Putamen (tissue), 1 donor: ENCODE measurements at places on chromosomes 7 and 10.
A peak's percentile ranks its signal among the peaks of the same experiment; 100 is the strongest.

- DNase-seq, result no peak
These were observed 10.7 kb downstream of the INPP5A start for GRCh38 chr10:132548106-132548823.

GRCh38 chr7:44696728-44697127, 51.9 kb upstream of the ZMIZ2 start:
- no peak for DNase-seq

DNA sequence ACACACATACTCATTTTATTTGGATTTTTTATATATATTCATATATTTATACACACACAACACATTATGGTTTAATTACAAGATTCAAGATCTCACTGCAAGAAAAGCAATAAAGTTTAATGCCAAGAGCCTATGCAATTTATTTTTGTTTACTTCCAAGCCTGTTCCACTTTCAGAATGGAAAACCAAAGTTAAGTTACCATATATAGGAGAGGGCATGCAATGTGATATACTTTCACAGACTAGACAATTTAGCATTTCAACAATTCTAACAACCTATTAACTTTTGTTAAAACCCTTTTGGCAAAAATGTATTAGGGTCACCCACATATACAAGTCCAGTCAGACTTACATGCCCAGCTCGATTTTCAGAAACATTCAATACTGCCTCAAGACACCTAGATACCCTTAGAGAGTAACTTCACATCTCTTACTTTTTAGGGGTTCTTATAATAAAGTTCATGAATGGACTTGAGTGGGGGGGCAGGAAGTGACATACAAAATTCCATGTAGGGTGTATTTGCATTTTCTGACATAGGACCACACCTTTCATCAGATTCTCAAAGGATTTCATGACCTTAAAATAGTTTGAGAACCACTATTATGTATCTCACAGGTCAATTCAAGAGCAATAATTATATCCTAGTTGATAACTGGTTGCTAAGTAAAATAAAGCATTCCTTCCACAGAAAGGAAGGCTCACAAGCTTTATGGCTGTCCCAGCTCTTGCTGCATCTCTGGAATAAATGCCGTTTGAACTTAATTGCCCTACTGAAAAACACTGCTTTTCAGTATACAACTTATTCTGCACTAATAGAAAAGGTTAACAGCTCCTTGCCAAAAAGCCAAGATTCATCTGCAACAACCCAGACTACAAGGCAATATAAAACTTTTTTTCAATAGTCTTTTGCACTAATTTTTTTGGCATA, 2.5 kb downstream of the P4HA1 start:
- no peak for DNase-seq

- no peak for DNase-seq
These were observed 32.0 kb downstream of the CUL2 start for GRCh38 chr10:35058134-35058533.

DNA sequence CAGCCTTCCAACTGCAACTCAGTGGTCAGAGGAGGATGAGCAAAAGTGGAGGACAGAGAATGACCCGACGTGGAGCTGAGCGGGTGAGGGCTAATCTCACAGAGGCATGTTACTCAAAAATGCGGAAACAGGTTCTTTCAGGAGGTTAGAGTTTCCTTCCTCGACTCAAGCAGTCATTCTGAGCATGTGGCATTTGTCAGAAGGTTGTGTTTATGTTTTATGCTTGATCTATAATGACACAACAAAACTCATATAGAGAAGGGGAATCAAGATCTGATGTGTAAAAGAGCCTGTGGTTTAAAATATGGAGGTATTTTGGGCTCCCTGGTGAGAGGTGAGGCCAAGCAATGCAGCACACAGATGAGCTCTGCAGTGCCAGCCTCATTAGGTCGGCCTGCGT, 311.4 kb downstream of the ADARB2 start:
- no peak for DNase-seq

GRCh38 chr7:139726485-139726869, 51.3 kb downstream of the HIPK2 start:
- no peak for DNase-seq

DNA sequence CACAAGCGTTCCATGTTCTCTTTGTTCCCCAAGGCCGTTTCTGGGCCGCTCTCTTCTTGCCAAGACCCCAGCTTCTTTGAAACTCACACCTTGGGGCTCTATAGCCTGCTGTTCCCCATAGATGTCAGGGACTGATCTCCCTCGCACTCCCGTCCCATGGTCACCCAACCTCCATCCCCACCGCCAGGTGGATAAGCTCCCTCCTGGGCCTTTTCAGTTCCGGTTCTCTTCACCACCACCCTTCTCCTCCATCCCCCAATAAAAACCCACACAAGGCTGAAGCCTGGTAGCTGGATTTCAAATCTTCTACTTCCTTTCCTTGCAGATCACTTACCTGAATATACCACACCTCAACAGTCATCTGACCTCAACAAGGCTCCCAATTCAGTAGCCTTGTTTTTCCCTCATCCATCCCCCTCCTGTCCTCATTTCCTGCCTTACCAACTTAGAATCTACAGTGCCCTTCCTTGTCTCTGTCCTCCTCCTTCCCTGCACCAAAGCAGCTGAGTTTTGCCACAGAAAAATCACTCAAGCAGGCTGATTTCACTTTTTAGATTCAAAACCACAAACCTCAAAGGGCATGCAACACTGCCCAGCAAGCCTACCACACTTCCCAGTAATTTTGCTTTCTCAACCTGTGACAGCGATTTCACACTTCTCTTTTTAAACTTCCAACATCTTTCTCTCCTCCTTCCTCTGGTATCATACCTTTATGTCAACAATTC, 7.7 kb downstream of the SLC37A3 start:
- no peak for DNase-seq

- DNase-seq, result no peak
These were observed 205.3 kb downstream of the ADARB2 start for GRCh38 chr10:1531883-1532597.

- DNase-seq, result no peak
These were observed 154.7 kb downstream of the NEURL1 start for GRCh38 chr10:103648251-103648635.

GRCh38 chr7:68207676-68208075, 1211.0 kb downstream of the TYW1 start:
- no peak for DNase-seq

DNA sequence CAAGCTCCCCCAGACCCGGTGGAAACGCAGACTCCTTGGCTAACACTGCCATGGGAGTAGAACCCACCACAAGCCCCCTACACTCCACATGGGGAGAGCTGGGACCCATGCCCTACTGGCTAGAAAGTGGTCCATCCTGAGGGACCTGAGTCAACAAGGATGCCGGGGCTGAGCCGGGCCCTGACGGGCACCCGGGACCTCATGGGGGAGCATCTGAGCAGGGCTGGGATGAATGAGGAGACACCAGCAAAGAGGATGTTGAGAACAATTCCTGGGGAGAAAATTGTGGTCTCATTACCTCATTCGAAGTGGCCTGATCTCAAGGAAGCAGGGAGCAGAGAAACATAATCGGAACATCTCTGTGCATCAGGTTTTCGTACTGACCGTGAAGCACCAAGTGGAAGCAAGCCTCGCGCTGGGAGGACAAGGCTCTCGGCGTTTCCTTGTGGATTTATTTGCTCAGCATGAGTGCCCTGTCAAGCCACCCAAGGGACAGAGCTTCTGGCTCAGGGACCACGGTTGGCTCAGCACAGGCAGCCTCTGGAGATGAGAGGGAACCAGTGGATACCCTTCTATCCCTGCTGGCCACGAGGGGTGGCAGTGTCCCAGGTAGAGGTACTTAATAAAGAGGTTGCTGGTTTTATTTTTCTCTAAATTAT, 132.2 kb upstream of the FAM20C start:
- DNase-seq, result no peak

GRCh38 chr7:150428671-150429451, 21.6 kb upstream of the GIMAP8 start:
- DNase-seq, result no peak

- no peak for DNase-seq
These were observed 41.8 kb downstream of the PNLIPRP3 start for GRCh38 chr10:116469437-116469836.

DNA sequence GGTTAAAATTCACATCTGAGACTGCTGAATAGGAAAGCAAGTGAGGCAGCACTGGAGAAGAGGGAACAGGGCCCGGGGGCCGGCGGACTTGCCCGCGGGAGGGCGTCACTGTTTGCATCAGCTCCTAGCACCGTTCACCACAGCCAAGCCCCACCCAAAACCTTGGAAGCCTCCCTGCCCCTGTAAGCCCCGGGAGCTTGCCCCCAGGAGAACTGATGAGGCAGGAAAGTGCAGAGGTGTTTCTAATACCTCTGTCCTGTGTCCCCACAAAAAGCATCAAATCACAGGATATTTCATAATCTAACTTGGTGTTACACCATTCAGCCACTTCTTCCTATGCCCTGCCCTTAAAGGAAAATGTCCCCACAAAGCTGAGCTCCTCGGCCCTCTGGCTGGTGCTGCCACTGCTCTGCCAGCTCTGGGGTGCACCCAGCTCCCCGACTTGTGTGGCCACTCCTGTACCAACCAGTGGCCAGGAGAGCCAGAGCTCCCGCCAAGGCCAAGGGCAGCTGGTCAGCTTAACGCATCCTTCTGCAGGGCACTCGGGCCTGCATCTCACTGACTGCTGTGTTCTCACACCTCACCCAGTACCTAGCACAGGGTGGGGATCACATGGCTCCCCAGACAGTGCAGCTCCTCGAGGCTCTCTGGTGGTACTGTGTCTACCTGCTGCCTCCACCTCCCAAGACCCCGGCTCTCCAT, 47.3 kb upstream of the CNPY1 start:
- no peak for DNase-seq

DNA sequence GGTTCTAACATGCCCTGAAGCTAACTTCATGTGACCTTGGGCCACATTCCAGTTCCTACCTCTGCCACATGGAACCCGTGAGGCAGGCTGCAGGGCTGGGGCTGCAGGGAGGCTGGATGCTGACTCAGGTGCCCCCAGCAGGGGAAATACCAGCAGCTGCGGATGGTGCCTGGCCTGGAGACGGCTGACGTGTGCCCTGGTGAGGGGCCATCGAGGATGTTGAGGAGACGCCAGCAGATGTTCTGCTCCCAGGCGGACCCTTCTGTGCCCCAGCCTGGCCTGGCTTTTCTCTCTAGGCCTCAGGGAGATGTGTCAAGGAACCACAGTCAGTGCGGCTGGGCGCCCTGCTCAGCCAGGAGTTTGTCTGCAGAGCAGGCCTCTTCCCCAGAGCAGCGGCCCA, 8.8 kb downstream of the BAG3 start:
- no peak for DNase-seq

GRCh38 chr10:13184730-13185514, 23.6 kb downstream of the MCM10 start:
- no peak for DNase-seq

DNA sequence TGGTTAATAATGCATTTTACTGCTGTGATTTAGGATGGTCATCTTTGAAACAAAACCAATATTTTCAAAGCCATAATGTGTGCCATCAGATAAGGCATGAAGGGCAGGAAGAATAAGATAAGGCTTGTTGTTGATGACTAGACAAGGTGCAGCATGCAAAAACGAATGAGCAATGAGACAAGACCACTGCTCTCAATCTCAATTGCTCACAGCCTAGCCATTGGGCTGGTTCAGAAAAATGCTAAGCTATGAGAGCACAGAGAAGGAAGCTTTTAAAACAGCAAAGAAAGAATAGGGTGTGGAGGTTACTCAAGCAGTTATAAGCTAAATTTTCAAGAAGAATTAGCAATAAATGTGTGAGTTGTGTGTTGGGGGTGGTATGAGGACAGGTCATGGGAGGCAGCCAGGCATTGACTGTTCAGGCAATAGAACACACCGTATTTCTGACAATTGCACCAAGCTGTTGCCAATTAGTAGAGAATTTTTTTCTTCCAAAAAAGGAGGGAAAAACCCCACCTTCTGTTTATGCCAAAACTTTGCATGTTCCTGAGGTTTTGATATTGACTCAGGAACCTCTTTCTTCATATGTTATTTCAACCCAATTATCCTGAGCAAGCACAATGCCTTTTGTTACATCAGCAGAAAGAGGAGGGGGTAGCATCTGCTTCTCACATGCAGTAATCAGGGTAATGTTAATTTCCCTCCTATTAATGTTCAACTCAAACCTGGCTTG, 276.5 kb downstream of the HDAC9 start:
- no peak for DNase-seq

- DNase-seq, result no peak
These were observed 108.3 kb downstream of the ZMIZ1 start for GRCh38 chr10:79176949-79177602.

GRCh38 chr7:514651-515598, 4.7 kb downstream of the PDGFA start:
- peak; percentile 37 for DNase-seq

DNA sequence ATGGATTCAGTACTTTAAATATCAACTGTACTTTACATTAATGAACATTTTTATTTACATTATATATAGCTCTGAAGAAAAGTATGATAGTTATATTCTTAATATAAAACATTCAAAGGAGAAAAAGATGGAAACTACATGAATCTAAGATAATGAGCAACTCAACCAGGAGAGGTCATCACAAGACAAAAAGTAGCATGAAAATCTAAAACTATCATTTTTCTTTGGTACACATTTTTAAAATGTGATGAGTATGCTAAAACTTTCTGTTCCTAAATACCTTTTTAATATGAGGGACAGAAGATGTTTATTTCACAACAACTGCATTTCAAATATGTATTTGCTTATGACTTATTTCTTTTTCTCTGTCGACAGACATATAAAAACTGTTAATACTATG, 2.4 kb downstream of the CNTNAP2 start:
- DNase-seq, result no peak

DNA sequence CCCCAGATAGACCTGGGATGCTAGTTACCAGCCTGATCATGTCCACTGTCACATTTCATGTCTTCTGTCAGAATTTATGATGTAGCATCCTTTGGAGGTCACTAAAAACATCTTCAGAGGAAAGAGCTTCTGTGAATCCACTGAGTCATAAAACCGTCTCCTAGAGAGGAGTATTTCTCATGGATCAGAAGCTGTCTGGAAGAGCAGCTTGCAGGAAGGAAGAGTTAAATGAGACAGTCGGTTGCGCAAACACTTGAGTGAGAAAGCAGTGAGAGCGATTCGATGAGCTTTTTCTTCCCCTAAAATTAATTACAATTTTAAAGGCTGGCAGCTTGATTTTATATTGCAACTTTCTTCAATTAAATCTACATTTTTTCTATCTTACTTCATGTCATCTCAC, 47.2 kb upstream of the WDR11 start:
- DNase-seq, result no peak

- DNase-seq, result no peak
These were observed 32.6 kb downstream of the TMEM270 start for GRCh38 chr7:73893342-73894101.

- no peak for DNase-seq
These were observed 13.6 kb upstream of the KAZALD1 start for GRCh38 chr10:101047961-101048892.

DNA sequence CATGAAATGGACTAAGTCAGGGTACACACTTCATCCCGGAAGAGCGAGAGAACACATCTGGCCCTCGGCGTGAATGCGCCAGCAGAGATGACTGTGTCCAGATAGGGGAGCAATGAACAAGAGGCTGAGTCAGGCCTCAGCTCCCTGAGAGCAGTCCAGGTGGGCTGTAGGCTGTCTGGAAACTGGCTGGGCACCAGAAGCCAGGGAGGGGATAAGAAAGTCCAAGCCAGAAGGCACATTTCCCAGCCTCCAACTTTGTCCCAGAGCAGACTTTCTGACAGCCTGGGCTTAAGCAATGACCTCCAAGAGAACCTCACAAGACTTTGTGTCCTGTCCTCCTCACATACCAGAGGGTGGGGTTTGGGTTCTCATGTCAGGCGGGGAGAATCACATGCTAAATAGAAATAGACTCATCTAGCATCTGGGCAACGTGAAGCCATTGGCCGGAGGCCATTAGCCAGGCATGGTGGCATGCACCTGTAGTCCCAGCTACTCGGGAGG, 157.2 kb downstream of the ARHGAP12 start:
- DNase-seq, result no peak

GRCh38 chr7:17832242-17832641, 108.1 kb downstream of the SNX13 start:
- DNase-seq, result no peak
